ENCODE measurements at places on chromosomes 2 and 18.

GRCh38 chr2:111632661-111633060, 251.3 kb downstream of the ANAPC1 start:
- H3K27ac ChIP-seq, result no peak overlapping the region
- no peaks in the 10 kb centered on the region for H3K27me3 ChIP-seq
- no peaks in the 10 kb centered on the region for H3K4me1 ChIP-seq
- H3K4me3 ChIP-seq, result no peak overlapping the region
- no peak for DNase-seq

GRCh38 chr2:222706616-222707015, 35.2 kb downstream of the MOGAT1 start:
- H3K27me3 ChIP-seq, result no peaks in the 10 kb centered on the region
- H3K27ac ChIP-seq, result peak overlapping the region; percentile 5
- H3K4me1 ChIP-seq, result peaks cover 16% of the 10 kb centered on the region
- no peak for DNase-seq
- H3K36me3 ChIP-seq, result no peaks in the 10 kb centered on the region
- no peak overlapping the region for H3K4me3 ChIP-seq

- no peak overlapping the region for H3K27ac ChIP-seq
- no peak overlapping the region for H3K4me3 ChIP-seq
These were observed 94.6 kb downstream of the LCLAT1 start for GRCh38 chr2:30541680-30542079.

GRCh38 chr2:188449971-188450370, 158.3 kb downstream of the GULP1 start:
- no peaks in the 10 kb centered on the region for H3K27me3 ChIP-seq
- no peak overlapping the region for H3K4me3 ChIP-seq
- no peaks in the 10 kb centered on the region for H3K4me1 ChIP-seq

- no peak overlapping the region for H3K4me3 ChIP-seq
- H3K36me3 ChIP-seq, result no peaks in the 10 kb centered on the region
- no peak overlapping the region for H3K27ac ChIP-seq
- DNase-seq, result no peak
These were observed 139.6 kb upstream of the PELI1 start for GRCh38 chr2:64283641-64284361.

GRCh38 chr18:12839526-12840196, 44.4 kb downstream of the PTPN2 start:
- no peaks in the 10 kb centered on the region for H3K36me3 ChIP-seq
- DNase-seq, result no peak
- H3K4me3 ChIP-seq, result no peak overlapping the region
- peaks cover 16% of the 10 kb centered on the region for H3K4me1 ChIP-seq

- DNase-seq, result peak; percentile 32
- H3K27me3 ChIP-seq, result no peaks in the 10 kb centered on the region
- peaks cover 29% of the 10 kb centered on the region for H3K4me1 ChIP-seq
- H3K36me3 ChIP-seq, result no peaks in the 10 kb centered on the region
- no peak overlapping the region for H3K4me3 ChIP-seq
These were observed 1.6 kb upstream of the LPIN1 start for GRCh38 chr2:11744631-11745394.

All from Caco-2 (cell line).